A673 (cell line): ENCODE measurements at places on chromosomes 13 and 19. TPM values are rescaled to one million over a fixed set of nuclear protein-coding genes. Genes with fewer than 3 reads are reported as not detected.
A peak's percentile ranks its signal among the peaks of the same experiment; 100 is the strongest.

DNA sequence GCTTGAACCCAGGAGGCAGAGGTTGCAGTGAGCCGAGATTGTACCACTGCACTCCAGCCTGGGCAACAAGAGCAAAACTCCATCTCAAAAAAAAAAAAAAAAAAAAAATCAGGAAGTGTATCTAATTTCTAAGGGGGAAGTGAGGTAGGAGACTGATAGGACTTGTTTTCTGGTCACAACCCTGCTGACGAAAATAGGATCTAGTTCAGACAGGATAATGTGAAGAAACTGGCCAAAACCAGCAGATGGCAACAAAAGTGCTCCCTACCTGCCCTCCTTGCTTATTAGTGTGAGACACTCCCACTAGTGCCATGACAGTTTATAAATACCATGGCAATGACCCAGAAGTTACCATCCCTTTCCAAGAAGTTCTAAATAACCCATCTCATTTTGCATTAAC is 36.0 kb upstream of the KPNA3 start:
- no peak overlapping the region for H3K27ac ChIP-seq
- H3K36me3 ChIP-seq = no peaks in the 10 kb centered on the region
- H3K4me3 ChIP-seq = no peak overlapping the region

DNA sequence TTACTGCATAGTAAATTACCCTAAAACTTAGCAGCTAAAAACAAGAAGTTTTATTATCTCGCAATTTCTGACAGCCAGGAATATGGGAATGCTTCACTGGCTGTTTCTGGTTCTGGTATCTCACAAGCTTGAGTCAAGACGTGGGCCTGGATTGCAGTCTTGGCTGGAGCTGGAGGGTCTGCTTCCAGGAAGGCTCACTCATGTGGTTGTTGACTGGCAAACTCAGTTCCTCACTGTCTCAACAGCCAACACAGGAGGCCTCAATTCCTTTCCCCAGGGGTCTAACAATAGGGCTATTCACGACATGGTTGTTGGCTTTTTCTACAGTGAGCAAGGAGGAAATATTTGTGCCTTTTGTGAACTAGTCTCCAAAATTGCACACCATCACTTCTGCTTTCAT is 146.3 kb downstream of the GPC5 start:
- no peak overlapping the region for H3K27ac ChIP-seq
- H3K4me1 ChIP-seq = no peaks in the 10 kb centered on the region
- DNase-seq = peak; percentile 1
- H3K36me3 ChIP-seq = no peaks in the 10 kb centered on the region

Gene CHMP2A
- 57.6 and 69.8 TPM in 2 replicates for total RNA-seq

Gene SPRED3
- total RNA-seq = 6.2 and 6.8 TPM in 2 replicates

Gene CKM
- not detected in 2 replicates for total RNA-seq

Gene TMEM221
- total RNA-seq = 0.31 TPM in 1 of 2 replicates, not detected in the other

DNA sequence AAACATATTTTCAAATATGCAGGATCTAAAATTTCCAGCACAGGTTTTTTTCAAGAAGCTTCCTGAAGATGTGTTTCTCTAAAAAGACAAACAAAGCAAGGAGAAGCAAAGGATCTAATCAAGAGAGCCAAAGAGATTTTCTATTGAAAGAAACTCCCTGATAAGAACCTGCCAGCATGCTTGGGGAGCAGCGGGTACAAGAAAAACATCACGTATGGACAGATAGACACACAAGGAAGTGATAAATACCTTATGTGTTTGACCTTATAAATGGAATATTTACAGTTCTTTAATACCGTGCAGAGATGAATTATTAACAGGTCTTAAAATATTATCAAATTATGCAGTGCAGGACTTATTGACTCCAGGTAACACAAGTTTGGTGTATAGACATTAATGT is 562.1 kb downstream of the DACH1 start:
- H3K27ac ChIP-seq = no peak overlapping the region
- no peak overlapping the region for H3K4me3 ChIP-seq
- peaks cover 17% of the 10 kb centered on the region for H3K27me3 ChIP-seq
- H3K4me1 ChIP-seq = no peaks in the 10 kb centered on the region
- no peak for DNase-seq
- H3K36me3 ChIP-seq = no peaks in the 10 kb centered on the region

Gene COG3
- 20.3 and 24.3 TPM in 2 replicates for total RNA-seq

GRCh38 chr13:95300625-95301182 is 547 bp downstream of the ABCC4 start:
- no peaks in the 10 kb centered on the region for H3K36me3 ChIP-seq
- peak overlapping the region; percentile 89 for H3K27ac ChIP-seq
- peak; percentile 78 for DNase-seq
- H3K4me1 ChIP-seq = peaks cover 26% of the 10 kb centered on the region

Gene TFPT
- total RNA-seq = 31.1 and 31.4 TPM in 2 replicates

Gene ZFR2
- 1.7 and 2.0 TPM in 2 replicates for total RNA-seq

DNA sequence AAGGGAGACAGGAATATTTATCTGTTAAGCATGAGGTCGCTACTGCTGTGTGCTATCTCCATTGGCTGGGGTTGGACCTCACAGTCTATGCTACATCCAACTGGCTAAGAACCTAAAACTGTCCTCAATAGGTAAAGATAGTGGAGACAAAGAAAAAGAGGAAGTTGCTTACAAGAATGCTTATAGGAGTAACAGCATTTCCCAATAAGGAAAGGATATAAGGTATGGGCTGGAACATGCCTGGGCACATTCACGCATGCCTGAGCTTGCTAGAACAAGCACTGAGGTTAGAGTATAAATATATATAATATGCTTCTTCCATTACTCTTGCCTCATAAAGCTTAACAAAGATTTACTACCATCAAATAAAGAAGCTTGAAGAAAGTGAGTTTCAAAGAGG is 47.9 kb upstream of the CEACAM21 start:
- H3K27ac ChIP-seq = no peak overlapping the region
- H3K4me3 ChIP-seq = no peak overlapping the region
- DNase-seq = no peak
- H3K27me3 ChIP-seq = peaks cover 36% of the 10 kb centered on the region
- H3K36me3 ChIP-seq = no peaks in the 10 kb centered on the region
- peaks cover 7% of the 10 kb centered on the region for H3K4me1 ChIP-seq

Gene MYCBP2
- total RNA-seq = 55.5 and 57.8 TPM in 2 replicates

DNA sequence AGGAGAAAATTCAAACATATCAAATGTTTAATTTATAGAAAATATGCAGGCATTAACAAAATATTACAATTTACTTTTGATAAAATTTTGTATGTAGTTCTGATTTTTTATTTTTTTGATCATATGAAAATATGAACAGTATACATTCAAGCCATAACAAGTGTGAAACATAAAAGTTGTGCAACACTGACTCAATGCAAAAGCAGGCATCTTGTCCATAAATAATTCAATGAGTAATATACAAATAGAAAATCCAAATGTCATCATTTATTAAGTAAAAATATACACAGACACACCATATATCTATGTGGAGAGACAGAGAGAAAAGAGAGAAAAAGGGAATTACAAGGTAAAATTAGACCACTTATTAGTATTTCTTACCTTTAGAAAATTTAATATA is 1183.9 kb downstream of the SLITRK1 start:
- no peak overlapping the region for H3K27ac ChIP-seq
- DNase-seq = no peak
- H3K4me3 ChIP-seq = no peak overlapping the region
- H3K36me3 ChIP-seq = no peaks in the 10 kb centered on the region
- no peaks in the 10 kb centered on the region for H3K27me3 ChIP-seq

- H3K27ac ChIP-seq = no peak overlapping the region
- H3K27me3 ChIP-seq = no peaks in the 10 kb centered on the region
- H3K4me1 ChIP-seq = no peaks in the 10 kb centered on the region
- no peaks in the 10 kb centered on the region for H3K36me3 ChIP-seq
Measured at GRCh38 chr19:31232180-31232579, 117.1 kb downstream of the TSHZ3 start.

Gene SPACA4
- not detected in 2 replicates for total RNA-seq

- H3K27ac ChIP-seq = peak overlapping the region; percentile 25
- H3K36me3 ChIP-seq = no peaks in the 10 kb centered on the region
- no peaks in the 10 kb centered on the region for H3K27me3 ChIP-seq
- no peak overlapping the region for H3K4me3 ChIP-seq
- no peaks in the 10 kb centered on the region for H3K4me1 ChIP-seq
Measured at GRCh38 chr19:44685877-44686276, 13.1 kb upstream of the CEACAM16 start.

Gene ZNF285
- total RNA-seq = 3.0 and 3.9 TPM in 2 replicates
